ENCODE measurements at places on chromosomes 7 and 10. TPM values are rescaled to one million over a fixed set of nuclear protein-coding genes. Genes with fewer than 3 reads are reported as not detected.

- H3K4me3 ChIP-seq, result no peak overlapping the region
- peaks cover 50% of the 10 kb centered on the region for H3K4me1 ChIP-seq
- H3K27me3 ChIP-seq, result no peaks in the 10 kb centered on the region
- H3K27ac ChIP-seq, result peak overlapping the region; percentile 95
- DNase-seq, result no peak
- H3K36me3 ChIP-seq, result no peaks in the 10 kb centered on the region
Observed at GRCh38 chr10:114652402-114653368, 5.4 kb downstream of the ABLIM1 start.

DNA sequence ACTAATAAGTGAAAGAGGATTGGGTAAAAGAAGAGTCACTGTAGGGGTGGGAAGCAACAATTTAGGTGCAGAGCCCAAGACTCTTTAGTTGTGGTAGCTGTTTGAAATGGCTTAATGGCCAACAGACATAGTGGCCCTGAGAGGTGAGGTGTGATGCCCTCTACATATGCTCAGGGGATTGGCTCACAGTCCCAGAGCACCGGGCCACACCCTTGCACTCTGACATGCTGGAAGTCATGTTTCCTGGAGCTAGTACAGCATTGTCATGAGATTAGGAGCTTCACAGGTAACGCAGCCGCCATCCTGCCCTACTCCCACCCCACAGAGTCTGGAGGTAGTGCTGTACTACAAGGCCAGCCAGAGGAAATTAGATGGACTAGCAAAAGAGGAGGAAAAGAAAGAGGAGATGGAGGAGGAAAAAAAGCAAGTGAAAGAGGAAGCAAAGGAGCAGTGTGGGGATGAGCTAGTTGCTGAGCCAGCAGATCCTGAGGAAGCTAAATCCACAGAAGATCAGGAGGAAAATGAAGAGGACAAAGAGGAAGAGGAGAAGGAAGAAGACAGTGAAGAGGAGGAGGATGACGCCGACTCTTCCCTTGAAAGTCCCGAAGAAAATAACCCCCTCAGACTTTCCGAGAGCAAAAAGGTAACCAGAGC lies 14.8 kb upstream of the FLNC start:
- no peaks in the 10 kb centered on the region for H3K36me3 ChIP-seq
- DNase-seq, result no peak
- H3K27ac ChIP-seq, result no peak overlapping the region

DNA sequence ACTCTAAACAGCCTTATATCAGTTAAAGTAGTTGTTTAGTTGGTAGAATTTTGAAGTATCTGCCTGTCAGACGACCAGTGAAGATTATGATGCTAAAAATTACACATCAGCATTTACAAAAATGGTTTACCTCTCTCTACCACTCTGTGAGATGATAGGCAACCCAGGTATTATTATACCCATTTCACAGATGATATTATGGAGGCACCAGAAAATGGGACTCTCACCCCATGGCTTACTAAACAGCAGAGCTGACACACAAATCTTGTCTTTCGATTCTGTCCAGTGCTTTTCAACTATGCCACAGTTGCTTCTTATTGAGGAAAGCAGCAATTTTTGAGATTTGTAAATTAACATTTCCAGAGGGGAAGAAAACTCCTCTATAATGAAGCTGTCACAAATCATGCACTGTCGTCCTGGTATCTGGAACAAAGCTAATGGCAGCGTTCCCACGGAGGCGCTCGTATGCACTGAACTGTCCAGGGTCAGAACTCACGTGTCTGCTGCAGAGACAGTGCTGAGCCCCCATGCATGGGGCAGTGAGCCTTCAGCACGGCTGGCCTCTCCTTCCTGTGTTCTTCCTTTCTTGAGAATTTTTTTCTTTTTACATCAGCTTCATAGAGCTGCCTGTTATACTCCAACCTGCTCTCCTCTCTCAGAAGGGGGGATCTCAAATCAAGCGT lies 381.1 kb downstream of the SDK1 start:
- DNase-seq, result no peak
- H3K27ac ChIP-seq, result no peak overlapping the region
- H3K4me3 ChIP-seq, result no peak overlapping the region

GRCh38 chr10:83764666-83765065 lies 374.6 kb upstream of the GHITM start:
- H3K27ac ChIP-seq, result no peak overlapping the region
- H3K27me3 ChIP-seq, result no peaks in the 10 kb centered on the region
- DNase-seq, result no peak
- H3K36me3 ChIP-seq, result no peaks in the 10 kb centered on the region

GRCh38 chr7:128809363-128809762 lies 17.6 kb downstream of the CCDC136 start:
- H3K4me3 ChIP-seq, result no peak overlapping the region
- H3K36me3 ChIP-seq, result no peaks in the 10 kb centered on the region
- H3K4me1 ChIP-seq, result no peaks in the 10 kb centered on the region

The AVPI1 gene
- total RNA-seq, result 22.5 TPM

Data from right lobe of liver (tissue), 6 donors.